Activated T-cell treated with anti-CD3 and anti-CD28 coated beads, Interleukin-2, amount 50 U/mL, for 72 hours (primary cell): ENCODE measurements at places on chromosomes 12 and 14. TPM values are rescaled to one million over a fixed set of nuclear protein-coding genes. Genes with fewer than 3 reads are reported as not detected.

DNA sequence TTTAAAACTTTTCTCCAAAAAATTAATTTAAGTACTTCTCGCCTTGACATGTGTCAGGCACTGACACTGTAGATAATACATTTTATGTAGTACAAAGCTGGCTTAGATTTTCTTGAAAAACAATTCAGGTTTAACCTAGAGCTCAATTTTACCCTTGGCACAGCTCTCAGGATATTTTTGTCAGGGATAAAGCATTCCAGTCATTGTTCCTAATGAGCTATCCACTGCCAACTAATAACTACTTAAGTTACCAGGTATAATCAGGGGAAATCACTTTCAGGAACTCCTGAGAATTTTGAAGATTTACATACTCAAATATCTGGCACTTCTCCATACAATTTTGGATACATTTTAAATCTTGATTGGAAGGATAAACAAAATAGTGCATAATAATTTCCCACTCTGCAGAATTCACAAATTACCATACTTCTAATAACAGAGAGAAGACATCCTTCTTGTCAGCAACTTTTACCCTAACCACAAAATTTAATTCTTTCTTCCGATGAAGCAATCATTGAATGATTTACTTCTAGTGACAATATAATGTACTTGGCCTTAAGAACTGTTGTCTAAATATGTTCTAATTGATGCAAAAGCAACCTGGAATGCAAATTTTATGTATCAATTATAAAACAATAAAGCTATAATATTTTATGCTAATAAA is 4.8 kb downstream of the RASSF9 start:
- no peaks in the 10 kb centered on the region for H3K27me3 ChIP-seq
- no peak overlapping the region for H3K4me3 ChIP-seq
- DNase-seq: no peak
- H3K4me1 ChIP-seq: no peaks in the 10 kb centered on the region
- H3K27ac ChIP-seq: no peak overlapping the region

GSKIP gene
- total RNA-seq: 22.6 TPM

DNA sequence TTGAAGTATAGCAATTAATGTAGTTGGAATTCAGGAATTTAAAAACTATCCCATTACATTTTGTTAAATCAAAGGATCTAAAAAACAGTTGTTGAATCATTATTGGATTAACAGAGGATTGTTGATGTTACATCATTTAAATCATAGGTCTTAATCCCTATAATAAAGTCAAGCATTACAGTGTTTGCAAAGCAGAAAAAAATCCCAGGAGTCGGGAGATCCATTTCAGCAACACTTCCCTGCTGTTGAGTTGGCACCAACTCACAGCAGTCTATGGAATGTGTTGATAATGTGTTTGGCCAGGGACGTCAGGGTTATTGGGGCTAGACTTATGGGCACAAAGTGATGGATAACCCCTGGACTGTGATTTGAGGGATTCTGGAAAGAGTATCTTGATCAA is 99.1 kb upstream of the TMTC1 start:
- no peak overlapping the region for H3K4me3 ChIP-seq
- no peak for DNase-seq
- no peaks in the 10 kb centered on the region for H3K36me3 ChIP-seq
- H3K27ac ChIP-seq: no peak overlapping the region
- H3K27me3 ChIP-seq: no peaks in the 10 kb centered on the region

- H3K27me3 ChIP-seq: no peaks in the 10 kb centered on the region
- H3K27ac ChIP-seq: peak overlapping the region; percentile 39
- no peaks in the 10 kb centered on the region for H3K4me1 ChIP-seq
- DNase-seq: no peak
Observed at GRCh38 chr12:92938638-92939037, 9.5 kb upstream of the EEA1 start.

GPR84 gene
- total RNA-seq: 16.0 TPM

- no peak overlapping the region for H3K27ac ChIP-seq
- no peaks in the 10 kb centered on the region for H3K4me1 ChIP-seq
- no peak for DNase-seq
- no peaks in the 10 kb centered on the region for H3K27me3 ChIP-seq
Observed at GRCh38 chr12:54571193-54572188, 17.0 kb downstream of the PPP1R1A start.
